ENCODE measurements at places on chromosomes 1 and 21. TPM values are rescaled to one million over a fixed set of nuclear protein-coding genes. Genes with fewer than 3 reads are reported as not detected.

- DNase-seq, result no peak
These were observed 153.2 kb downstream of the LRIG2 start for GRCh38 chr1:113226148-113226547.

DNA sequence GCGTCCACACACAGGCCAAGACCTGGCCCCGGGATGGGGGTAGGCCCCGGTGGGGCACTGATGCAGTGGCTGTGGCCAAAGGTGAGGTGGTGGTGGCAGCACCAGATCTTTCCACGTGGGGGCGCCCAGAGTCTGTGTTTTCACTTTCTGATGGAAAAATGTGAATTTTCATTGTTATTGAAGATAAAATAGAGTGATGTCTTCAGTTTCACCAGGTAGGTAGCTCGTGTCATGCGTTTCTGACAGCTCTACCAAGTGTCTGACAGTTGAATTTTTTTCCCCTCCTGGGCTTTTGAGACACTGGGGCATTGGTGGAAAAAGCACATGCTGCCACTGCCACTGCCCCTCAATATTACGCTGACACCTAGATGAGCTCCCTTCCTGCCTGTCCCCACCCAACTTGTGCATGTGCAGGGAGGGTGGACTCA lies 40.0 kb upstream of the MAGOH start:
- DNase-seq, result peak; percentile 74

GRCh38 chr1:41810446-41810845 lies 108.3 kb downstream of the HIVEP3 start:
- DNase-seq, result no peak

The KRTAP19-3 gene
- not detected for total RNA-seq

GRCh38 chr1:240888039-240888786 lies 276.3 kb upstream of the GREM2 start:
- no peak for DNase-seq

- DNase-seq, result no peak
These were observed 9.7 kb downstream of the ZMPSTE24 start for GRCh38 chr1:40267767-40268187.

DNA sequence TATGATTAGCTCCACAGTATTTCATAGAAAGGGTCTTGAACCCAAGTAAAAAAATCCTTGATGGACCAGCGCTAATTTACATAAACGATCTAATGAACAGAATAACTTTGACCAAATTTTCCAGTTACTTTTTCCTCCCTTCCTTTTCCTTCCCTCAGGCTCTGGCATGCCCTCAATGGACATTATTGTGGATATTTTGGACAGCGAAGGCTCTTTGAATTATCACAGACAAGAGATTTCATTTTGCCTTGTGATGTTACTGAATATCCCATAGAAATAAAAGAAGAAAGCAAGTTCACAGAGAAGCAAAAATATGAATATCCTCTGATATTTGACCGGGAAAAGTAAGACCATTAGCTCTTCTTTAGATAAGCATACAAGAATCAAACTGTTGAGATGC lies 60.3 kb upstream of the EXO1 start:
- no peak for DNase-seq

DNA sequence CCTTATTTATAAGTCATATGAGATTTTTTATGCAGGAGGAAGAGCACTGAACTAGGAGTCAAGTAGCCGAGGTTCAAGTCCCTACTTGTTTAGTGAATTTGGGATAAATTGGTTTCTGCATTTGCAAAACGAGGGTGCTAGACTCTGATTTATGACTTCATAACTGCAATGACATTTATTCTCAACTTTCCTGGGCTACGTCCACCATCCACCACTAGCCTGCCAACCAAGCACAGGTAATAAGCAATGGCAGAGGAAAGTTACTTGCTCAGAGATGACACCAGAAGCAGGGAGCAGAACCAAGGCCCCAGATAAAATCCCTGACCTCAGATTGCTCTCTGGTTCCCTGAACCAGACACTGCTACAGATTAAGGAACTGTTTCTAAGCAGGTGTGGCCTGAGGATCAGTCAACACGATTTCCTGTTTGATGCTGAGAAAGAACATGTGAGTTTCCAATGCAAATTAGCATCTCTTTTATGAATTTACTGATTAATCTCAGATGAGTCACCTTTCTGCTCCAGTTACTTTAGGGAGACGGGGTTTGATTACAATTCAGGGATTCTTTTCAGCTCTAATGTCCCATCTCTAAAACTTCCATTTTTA lies 52.7 kb downstream of the PLPP3 start:
- no peak for DNase-seq

DNA sequence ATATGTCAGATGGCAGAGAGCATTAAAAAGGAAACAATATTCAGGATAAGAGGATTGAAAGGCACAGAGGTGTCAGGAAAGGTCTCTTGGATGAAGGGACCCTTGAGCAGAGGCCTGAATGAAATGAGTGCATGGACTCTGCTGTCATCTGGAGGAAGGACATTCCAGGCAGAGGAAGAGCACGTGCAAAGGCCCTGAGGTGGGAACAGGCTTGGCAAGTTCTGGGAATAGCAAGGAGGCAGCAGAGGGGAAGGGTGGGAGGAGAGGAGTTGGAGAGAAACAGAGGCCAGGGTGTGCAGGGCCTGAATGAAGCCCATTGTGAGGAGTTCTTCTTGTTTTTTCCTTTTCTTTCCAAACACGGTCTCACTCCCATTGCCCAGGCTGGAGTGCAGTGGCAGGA lies 59.0 kb upstream of the RUNX3 start:
- no peak for DNase-seq
